ENCODE measurements at places on chromosomes 5 and 9.

GRCh38 chr5:160452795-160453194 lies 31.1 kb downstream of the PTTG1 start:
- DNase-seq: no peak

- DNase-seq: no peak
Observed at GRCh38 chr5:148887123-148887881, 60.9 kb downstream of the ADRB2 start.

DNA sequence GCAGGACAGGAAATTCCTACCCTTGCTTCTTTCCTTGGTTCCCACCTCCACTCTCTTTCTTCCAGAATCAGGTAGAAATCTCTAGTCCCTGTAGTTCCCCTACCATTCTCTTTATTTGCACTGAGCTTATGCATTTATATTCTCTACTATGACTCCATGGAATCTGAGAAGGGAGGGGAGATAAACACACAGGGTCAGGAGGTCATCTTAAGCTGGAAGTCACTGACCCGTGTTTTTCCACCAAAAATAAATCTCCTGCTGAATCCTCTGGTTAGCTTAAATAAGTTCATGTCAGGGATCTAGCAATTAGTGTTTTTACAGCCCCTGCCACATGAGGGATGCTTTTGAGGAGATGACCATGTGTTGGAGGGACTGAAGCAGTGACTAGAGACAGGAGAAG lies 3.7 kb downstream of the ACTL7B start:
- no peak for DNase-seq

DNA sequence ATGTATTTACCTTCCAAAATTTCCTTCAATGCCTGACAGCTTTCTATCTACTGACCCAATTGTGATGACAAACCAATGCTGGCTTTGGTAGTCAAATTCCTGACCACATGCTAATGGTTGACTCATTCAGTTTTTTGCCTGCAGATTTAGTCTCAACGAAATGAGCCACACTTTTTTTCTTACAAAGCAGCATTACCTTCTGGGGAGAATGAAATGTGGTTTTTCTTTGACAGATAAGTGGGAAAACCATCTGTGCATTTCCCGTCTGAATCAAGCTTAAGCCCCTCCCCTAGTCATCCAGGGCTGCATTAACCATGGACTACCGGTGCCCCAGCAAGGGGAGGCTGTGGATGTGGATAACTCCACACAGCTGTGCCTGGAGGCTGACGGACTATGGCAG lies 99.6 kb upstream of the TAF11L2 start:
- no peak for DNase-seq

DNA sequence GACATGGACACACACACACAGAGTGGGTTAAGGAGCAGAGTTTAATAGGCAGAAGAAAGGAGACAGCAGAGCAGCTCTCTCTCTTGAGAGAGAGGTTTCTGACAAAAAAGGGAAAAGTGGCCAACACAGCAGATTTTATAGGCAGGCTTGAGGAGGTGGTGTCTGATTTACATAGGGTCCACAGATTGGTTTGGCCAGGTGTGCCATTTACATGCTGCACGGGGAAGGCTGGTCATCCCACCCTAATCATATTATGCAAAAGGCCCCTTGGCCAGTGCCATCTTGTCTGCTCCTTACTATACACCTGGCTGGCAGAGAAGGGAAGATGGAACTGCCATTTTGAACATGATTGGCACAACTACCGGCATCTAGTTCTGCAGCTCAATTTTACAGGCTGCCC lies 240.8 kb downstream of the NPR3 start:
- no peak for DNase-seq

- no peak for DNase-seq
Observed at GRCh38 chr5:120361941-120362340, 102.2 kb upstream of the PRR16 start.

- DNase-seq: no peak
Observed at GRCh38 chr9:71147368-71147767, 25.9 kb upstream of the TRPM3 start.

DNA sequence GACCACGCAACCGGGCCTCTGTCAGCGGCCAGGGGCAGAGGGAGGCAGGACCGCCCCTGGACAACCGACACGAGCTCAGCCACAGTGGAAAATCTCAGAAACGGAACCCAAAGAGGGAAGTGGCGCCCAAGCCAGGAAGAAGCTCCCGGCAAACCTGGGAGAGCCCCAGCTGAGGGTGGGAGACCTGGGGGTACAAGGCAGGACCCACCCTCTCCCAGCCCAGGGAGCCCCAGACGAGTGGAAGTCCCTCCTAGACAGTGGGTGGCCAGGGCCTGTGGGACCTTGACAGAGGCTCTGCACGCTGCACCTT lies 3.0 kb downstream of the SLC12A7 start:
- DNase-seq: no peak

DNA sequence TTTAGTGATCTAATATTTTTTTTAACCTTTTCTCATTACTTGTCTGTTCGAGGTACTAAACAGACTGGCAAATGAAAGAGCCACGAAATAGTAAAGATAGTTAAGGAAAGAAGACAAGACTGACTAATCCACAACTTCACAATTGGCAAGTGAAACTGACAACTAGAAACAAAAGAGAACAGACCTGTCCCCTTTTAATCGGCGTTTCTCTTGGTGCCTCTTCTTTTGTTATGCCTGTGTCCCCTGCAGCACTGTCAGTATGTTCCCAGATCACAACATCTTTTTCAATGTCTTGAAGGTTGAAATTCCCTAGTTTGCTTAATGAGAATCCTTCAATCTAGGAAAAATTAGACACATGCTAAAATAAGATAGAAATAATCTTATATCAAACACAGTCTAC lies 26.1 kb downstream of the TUT7 start:
- DNase-seq: no peak

- no peak for DNase-seq
Observed at GRCh38 chr9:122029898-122030297, 63.2 kb downstream of the TTLL11 start.

DNA sequence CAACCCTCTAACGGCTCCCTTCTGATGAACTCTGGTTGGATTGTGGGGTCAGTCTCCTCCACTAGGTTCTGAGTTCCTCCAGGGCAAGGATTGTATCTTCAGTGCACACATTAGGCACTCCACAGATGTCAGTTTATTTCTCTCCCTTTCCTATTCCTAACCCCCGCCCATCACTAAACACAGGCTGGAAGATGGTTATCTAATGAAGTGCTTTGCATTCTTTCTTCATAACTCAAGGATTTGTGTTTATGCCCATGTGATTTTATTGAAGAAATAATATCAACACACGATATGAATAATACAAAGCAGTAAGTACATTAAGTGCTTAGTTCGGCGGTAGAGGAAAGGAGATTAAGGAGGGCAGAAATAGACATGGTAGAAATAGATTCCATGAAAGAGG lies 4.4 kb upstream of the CREBRF start:
- DNase-seq: no peak

- no peak for DNase-seq
Observed at GRCh38 chr9:93965830-93966577, 10.8 kb upstream of the BARX1 start.

DNA sequence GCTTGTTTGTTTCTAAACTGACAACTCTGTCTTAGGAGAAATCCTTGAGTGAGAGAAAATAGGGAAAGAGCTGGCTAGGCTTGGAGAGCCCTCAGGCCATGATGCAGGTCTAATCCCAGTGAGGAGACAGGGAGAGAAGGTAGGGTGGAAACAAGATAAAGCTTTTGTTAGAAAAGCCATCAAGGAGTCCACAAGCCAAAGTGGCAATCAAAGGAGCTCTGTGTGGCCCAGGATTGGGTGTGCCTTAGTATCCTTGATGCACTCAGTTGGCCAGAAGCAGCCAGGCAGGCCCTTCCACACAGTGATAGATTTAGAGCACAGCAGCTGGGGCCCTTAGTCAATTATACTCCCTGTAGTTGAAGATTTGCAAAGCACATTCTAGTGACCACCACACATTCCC lies 73.9 kb downstream of the ALDH7A1 start:
- DNase-seq: no peak

- DNase-seq: no peak
Observed at GRCh38 chr5:19902316-19902934, 85.6 kb downstream of the CDH18 start.

GRCh38 chr5:43947935-43948334 lies 345.0 kb downstream of the NNT start:
- DNase-seq: no peak

Measured in effector memory CD8-positive, alpha-beta T cell (primary cell).